Esophagus squamous epithelium (tissue), 5 donors: ENCODE measurements at places on chromosomes 5 and 9.

DNA sequence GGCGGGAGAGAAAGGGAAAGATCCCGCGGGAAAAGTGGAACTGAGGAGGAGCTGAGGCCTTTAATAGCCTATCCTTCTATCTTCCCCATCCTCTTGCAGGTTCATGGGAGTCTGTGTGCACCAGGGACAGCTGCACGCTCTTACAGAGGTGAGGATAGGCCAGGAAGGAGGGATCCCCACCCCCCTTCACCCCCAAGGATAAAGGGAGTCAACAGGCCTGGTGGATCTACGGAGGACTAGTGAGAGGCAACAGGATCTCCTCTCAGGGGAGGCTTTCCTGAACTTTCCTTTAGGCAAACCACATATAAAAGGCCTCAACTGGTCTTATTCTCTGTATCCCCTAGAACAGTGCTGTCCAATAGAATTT lies 1.1 kb downstream of the TESK1 start:
- no peak for DNase-seq
- H3K4me3 ChIP-seq, result peak overlapping the region; percentile 73
- peak overlapping the region; percentile 98 for H3K27ac ChIP-seq
- H3K27me3 ChIP-seq, result no peaks in the 10 kb centered on the region
- peaks cover 40% of the 10 kb centered on the region for H3K36me3 ChIP-seq

DNA sequence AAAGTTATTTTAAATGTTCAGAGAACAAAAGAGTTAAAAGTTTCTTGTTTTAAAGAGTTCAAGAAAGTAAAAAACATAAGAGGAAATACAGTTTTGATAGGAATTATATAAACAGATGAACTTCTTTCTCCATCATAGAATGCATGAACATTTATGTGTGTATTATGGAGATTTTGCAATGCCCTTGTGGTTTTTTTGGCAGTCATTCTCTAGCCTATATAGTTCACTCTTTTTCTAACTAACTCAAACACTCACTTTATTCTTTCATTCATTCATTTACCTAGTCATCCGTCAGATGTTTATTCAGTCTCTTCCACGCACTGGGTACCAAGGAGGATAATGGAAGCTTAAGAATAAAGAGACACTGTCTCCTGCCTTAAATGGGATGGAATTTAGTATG lies 195.9 kb upstream of the VLDLR start:
- H3K27me3 ChIP-seq, result no peaks in the 10 kb centered on the region
- no peaks in the 10 kb centered on the region for H3K36me3 ChIP-seq
- H3K27ac ChIP-seq, result no peak overlapping the region
- H3K4me1 ChIP-seq, result peaks cover 25% of the 10 kb centered on the region

GRCh38 chr5:60488466-60489130 lies 211.4 kb downstream of the DEPDC1B start:
- no peaks in the 10 kb centered on the region for H3K4me1 ChIP-seq
- no peaks in the 10 kb centered on the region for H3K36me3 ChIP-seq
- peak overlapping the region; percentile 55 for H3K4me3 ChIP-seq
- H3K27ac ChIP-seq, result peak overlapping the region; percentile 60
- no peak for DNase-seq
- H3K27me3 ChIP-seq, result no peaks in the 10 kb centered on the region

GRCh38 chr5:134020188-134020587 lies 15.4 kb upstream of the VDAC1 start:
- no peak overlapping the region for H3K4me3 ChIP-seq
- no peak overlapping the region for H3K27ac ChIP-seq
- no peak for DNase-seq
- H3K36me3 ChIP-seq, result no peaks in the 10 kb centered on the region

GRCh38 chr9:134433909-134434882 lies 107.9 kb downstream of the RXRA start:
- H3K36me3 ChIP-seq, result peaks cover 17% of the 10 kb centered on the region
- no peaks in the 10 kb centered on the region for H3K27me3 ChIP-seq
- H3K4me3 ChIP-seq, result peak overlapping the region; percentile 20
- peak overlapping the region; percentile 91 for H3K27ac ChIP-seq
- peaks cover 93% of the 10 kb centered on the region for H3K4me1 ChIP-seq
- no peak for DNase-seq

GRCh38 chr9:131624636-131625507 lies 79.5 kb downstream of the PRRT1B start:
- H3K4me3 ChIP-seq, result no peak overlapping the region
- DNase-seq, result no peak
- no peaks in the 10 kb centered on the region for H3K4me1 ChIP-seq
- peaks cover 21% of the 10 kb centered on the region for H3K36me3 ChIP-seq

- H3K27ac ChIP-seq, result no peak overlapping the region
- no peaks in the 10 kb centered on the region for H3K36me3 ChIP-seq
- DNase-seq, result no peak
- H3K4me1 ChIP-seq, result peaks cover 28% of the 10 kb centered on the region
- H3K4me3 ChIP-seq, result no peak overlapping the region
These were observed 51.3 kb downstream of the LHFPL2 start for GRCh38 chr5:78597068-78597973.

- H3K4me1 ChIP-seq, result no peaks in the 10 kb centered on the region
- no peaks in the 10 kb centered on the region for H3K27me3 ChIP-seq
- no peak overlapping the region for H3K27ac ChIP-seq
- no peaks in the 10 kb centered on the region for H3K36me3 ChIP-seq
- H3K4me3 ChIP-seq, result no peak overlapping the region
- DNase-seq, result no peak
These were observed 78.1 kb upstream of the DAP start for GRCh38 chr5:10839118-10839517.

GRCh38 chr9:133478851-133479711 lies at the start of gene SLC2A6:
TSS of gene SLC2A6 (minus strand) at chr9:133479099. CDS start at chr9:133479059, 40 bp downstream.
- H3K4me3 ChIP-seq, result peak within 1 kb of the TSS; percentile 52
- H3K36me3 ChIP-seq, result no peaks in the 10 kb centered on the region
- H3K27me3 ChIP-seq, result no peaks in the 10 kb centered on the region
- peaks cover 25% of the 10 kb centered on the region for H3K4me1 ChIP-seq
- H3K27ac ChIP-seq, result peak within 1 kb of the TSS; percentile 54

GRCh38 chr9:109863961-109864360 lies 84.0 kb downstream of the PALM2AKAP2 start:
- H3K27me3 ChIP-seq, result no peaks in the 10 kb centered on the region
- no peak for DNase-seq
- H3K36me3 ChIP-seq, result no peaks in the 10 kb centered on the region
- no peaks in the 10 kb centered on the region for H3K4me1 ChIP-seq

DNA sequence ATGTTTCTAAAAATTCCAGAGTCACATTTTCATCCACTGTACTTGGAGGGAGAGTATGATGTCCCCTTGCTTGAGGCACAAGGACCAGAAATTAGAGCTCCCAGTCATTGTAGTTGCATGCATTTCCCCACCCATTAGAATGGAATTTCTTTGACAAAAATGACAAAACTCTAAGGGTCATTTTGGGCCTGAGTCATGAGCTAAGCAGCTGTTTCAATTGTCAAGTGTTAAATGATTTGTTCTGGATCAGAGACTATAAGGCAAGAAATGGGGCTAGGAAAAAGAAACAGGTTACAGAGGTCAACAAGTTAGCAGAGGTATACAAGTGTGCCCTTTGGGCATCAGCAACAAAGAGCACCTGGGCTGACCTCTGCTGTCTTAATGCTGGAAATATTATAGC lies 131.2 kb upstream of the IQGAP2 start:
- no peaks in the 10 kb centered on the region for H3K36me3 ChIP-seq
- peaks cover 3% of the 10 kb centered on the region for H3K4me1 ChIP-seq
- no peak overlapping the region for H3K4me3 ChIP-seq
- DNase-seq, result no peak
- H3K27me3 ChIP-seq, result no peaks in the 10 kb centered on the region

- no peaks in the 10 kb centered on the region for H3K27me3 ChIP-seq
- H3K4me1 ChIP-seq, result no peaks in the 10 kb centered on the region
- H3K4me3 ChIP-seq, result no peak overlapping the region
- DNase-seq, result no peak
- no peak overlapping the region for H3K27ac ChIP-seq
These were observed 250.8 kb downstream of the SLIT3 start for GRCh38 chr5:169050146-169050571.

GRCh38 chr5:150082889-150083288 lies 3.5 kb downstream of the CSF1R start:
- no peaks in the 10 kb centered on the region for H3K4me1 ChIP-seq
- no peak overlapping the region for H3K27ac ChIP-seq
- H3K27me3 ChIP-seq, result no peaks in the 10 kb centered on the region
- H3K36me3 ChIP-seq, result no peaks in the 10 kb centered on the region
- peak overlapping the region; percentile 33 for H3K4me3 ChIP-seq

GRCh38 chr5:54867310-54867944 lies 118.0 kb downstream of the ESM1 start:
- no peak for DNase-seq
- H3K36me3 ChIP-seq, result no peaks in the 10 kb centered on the region
- no peak overlapping the region for H3K4me3 ChIP-seq
- H3K4me1 ChIP-seq, result no peaks in the 10 kb centered on the region
- peaks cover 6% of the 10 kb centered on the region for H3K27me3 ChIP-seq

DNA sequence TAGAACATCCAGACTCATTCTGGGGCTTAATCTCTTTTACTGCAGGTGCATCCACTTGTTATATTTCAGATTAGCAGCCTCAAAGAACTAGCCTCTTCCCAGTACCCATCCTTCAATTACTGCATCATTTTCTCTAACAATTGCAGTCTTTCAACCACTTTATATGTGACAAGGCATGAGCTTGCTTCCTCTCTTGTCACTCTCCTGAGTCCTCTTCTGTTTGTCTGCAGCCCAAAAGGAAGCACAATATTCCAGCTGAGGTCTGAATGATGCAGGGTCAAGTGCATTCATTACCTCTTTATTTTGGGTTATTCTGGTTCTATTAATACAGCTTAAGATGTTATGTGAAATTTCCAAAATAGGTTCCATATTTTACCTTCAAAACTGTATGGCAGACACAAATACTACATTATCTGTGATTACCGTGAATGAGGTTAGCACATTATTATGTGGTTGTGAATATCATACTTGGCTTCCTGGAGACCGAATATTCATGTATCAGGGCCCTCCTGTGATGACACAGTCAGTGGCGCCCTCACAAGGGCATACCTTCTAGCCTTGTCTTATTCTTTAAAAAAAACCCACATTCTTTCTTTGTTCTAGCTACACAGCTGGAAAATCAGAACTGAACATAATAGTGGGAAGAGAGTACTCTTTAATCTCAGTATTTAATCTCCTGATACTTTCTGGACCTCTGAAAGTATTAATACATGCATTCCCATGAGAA lies 323.8 kb downstream of the PDE4D start:
- no peaks in the 10 kb centered on the region for H3K27me3 ChIP-seq
- DNase-seq, result no peak
- no peaks in the 10 kb centered on the region for H3K36me3 ChIP-seq
- H3K4me1 ChIP-seq, result no peaks in the 10 kb centered on the region
- H3K27ac ChIP-seq, result no peak overlapping the region
- H3K4me3 ChIP-seq, result no peak overlapping the region

GRCh38 chr5:103111468-103111867 lies 8.5 kb downstream of the GIN1 start:
- H3K4me3 ChIP-seq, result no peak overlapping the region
- H3K36me3 ChIP-seq, result no peaks in the 10 kb centered on the region
- no peak overlapping the region for H3K27ac ChIP-seq
- H3K4me1 ChIP-seq, result no peaks in the 10 kb centered on the region
- DNase-seq, result no peak

- H3K4me3 ChIP-seq, result no peak overlapping the region
- peaks cover 9% of the 10 kb centered on the region for H3K36me3 ChIP-seq
- DNase-seq, result no peak
- no peak overlapping the region for H3K27ac ChIP-seq
These were observed 11.5 kb upstream of the SLC35D2 start for GRCh38 chr9:96394832-96395496.

- no peaks in the 10 kb centered on the region for H3K36me3 ChIP-seq
- H3K4me3 ChIP-seq, result no peak overlapping the region
- no peak for DNase-seq
- H3K4me1 ChIP-seq, result no peaks in the 10 kb centered on the region
- no peaks in the 10 kb centered on the region for H3K27me3 ChIP-seq
These were observed 24.4 kb upstream of the ZNF366 start for GRCh38 chr5:72531496-72532190.

- H3K27ac ChIP-seq, result peak overlapping the region; percentile 87
- H3K36me3 ChIP-seq, result no peaks in the 10 kb centered on the region
These were observed 186.8 kb upstream of the KLF9 start for GRCh38 chr9:70601000-70601951.

DNA sequence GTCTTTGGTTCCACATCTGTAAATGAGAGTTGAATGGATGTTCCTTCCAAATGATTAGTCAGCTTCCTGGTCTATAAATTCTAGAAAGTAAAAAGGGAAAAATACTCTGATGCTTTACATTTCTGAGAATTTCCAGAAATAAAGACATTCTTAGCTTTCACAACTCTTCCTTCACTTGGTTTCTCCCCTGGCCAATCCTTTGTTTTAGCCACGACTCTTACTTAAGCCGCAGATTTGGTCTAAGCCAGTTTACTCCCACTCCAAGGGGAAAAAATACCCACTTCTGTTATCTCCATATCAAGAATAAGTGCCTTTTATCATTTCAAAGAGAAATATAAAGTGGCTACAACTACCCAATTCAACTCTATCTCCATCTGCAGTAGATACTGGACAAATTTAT lies 29.7 kb downstream of the PWWP2A start:
- DNase-seq, result no peak
- H3K4me3 ChIP-seq, result no peak overlapping the region
- H3K4me1 ChIP-seq, result no peaks in the 10 kb centered on the region

DNA sequence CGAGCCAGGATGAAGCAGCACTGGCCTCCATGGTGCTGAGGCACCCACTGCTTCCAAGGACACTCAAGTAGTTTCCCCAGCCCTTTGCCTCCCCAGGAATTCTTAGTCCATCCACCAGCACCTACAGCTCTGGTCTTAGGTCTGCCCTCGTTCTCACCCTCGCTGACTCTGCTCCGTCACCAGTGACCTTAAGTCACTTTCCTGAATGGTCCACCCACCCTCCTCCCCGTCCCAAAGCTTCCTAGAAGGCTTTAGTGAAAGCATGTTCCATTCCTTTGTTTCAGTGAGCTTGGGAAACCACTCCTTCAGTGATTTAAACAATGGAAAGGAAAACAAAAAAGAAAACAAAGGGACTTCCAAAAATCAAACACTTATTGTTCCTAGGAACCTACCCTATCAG lies 54.6 kb upstream of the MAP3K1 start:
- H3K27ac ChIP-seq, result no peak overlapping the region
- H3K4me1 ChIP-seq, result peaks cover 35% of the 10 kb centered on the region
- H3K4me3 ChIP-seq, result no peak overlapping the region

DNA sequence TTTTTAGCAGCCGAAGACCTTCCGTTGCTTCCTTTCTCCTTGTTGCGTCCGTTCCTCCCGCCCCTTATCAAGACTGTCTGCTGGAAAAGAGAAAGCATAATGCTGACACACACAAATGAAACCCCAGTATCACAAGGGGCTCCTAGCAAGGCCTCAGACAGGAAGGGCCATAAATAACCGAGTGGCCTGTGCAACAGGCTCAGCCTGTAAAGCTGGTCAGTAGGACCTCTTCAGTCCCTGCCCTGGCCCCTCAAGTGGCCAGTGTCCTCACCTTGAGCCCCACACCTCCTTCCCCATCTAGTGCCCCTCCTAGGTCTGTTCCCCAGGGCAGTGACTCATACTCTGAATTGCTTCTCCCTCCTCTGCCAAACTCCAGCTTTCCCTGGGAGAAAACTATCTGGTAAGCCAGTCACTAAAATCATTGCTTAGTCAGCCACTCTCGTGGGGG lies 174.6 kb upstream of the IL12B start:
- peaks cover 8% of the 10 kb centered on the region for H3K4me1 ChIP-seq
- H3K27ac ChIP-seq, result peak overlapping the region; percentile 85
- H3K4me3 ChIP-seq, result no peak overlapping the region
